Activated T-helper 1 cell treated with anti-CD3 and anti-CD28 coated beads, Interleukin-12 subunit alpha, Interleukin-12 subunit beta, Interleukin-2, Interleukin-4 antibody, amounts not matched to agents 30 ng/mL and 10 ng/mL and 1 ng/mL, durations not matched to agents 14 hours and 24 hours and 36 hours (primary cell): ENCODE measurements at places on chromosomes 3 and 15.

DNA sequence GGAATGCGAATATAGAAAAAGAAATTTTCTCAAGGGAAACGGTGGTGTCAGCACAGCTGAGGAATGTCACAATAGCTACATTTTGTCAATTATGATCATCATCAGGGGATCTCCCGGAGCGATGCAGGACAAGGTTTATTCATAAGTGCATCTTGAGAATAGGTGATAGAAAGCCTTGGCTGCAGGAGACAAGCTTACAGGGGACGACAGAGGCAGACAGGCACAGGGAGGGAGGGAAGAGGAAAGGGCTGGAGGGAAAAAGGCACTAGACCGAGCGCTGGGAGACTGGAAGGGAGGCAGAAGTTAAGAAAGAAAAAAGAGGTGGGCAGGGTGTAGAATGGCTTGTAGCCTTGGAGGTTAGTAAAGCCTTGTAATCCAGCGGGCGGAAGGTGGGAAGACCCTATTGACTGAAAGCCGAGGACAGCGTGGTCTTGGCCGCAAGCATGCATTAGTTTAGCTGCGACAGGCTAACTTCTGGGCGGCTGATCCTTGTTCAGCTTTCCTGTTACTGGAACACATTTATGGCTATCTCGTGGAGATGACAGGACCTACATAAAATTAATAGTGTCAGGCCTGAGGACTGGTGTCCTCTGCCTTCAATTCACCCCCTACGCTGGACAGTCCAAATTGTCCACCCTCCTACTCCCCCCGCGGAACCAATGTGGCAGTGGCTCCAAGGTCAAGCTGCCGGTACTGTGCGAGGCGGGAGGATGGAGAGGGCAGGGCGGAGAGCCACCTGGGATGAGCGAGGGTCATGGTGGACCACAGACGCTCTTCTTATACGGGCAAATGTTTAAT, 1.4 kb upstream of the NECTIN3 start:
- peaks cover 47% of the 10 kb centered on the region for H3K27me3 ChIP-seq
- H3K36me3 ChIP-seq = peaks cover 2% of the 10 kb centered on the region
- no peak for DNase-seq
- H3K4me1 ChIP-seq = peaks cover 28% of the 10 kb centered on the region
- peak overlapping the region; percentile 90 for H3K27ac ChIP-seq

DNA sequence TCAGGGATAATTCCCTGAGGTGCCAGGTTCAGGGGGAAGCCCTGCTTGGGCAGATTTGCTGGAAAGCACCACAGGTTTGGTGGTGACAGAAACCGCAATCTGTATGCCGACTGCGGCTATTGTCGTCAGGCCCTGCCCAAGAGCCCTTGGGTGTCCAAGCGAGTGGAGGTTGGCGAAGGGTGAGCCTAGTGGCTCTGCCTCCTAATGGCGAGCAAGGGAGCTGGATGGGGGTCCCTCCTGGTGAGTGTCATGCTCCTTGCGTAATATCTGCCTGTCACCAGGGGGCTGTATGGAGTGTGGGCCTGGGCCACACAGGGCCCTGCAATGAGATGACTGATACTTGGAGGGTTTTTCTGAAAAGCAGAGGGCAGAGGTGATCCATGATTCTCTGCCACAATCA, 101.6 kb downstream of the EPHB1 start:
- no peak overlapping the region for H3K27ac ChIP-seq
- no peak overlapping the region for H3K4me3 ChIP-seq
- H3K36me3 ChIP-seq = no peaks in the 10 kb centered on the region
- H3K4me1 ChIP-seq = no peaks in the 10 kb centered on the region
- DNase-seq = no peak

- H3K27me3 ChIP-seq = peaks cover 2% of the 10 kb centered on the region
These were observed 152.3 kb upstream of the SNTN start for GRCh38 chr3:63500196-63500595.

- no peaks in the 10 kb centered on the region for H3K4me1 ChIP-seq
- H3K4me3 ChIP-seq = no peak overlapping the region
- H3K36me3 ChIP-seq = no peaks in the 10 kb centered on the region
- no peak overlapping the region for H3K27ac ChIP-seq
These were observed 343.9 kb downstream of the ARRDC4 start for GRCh38 chr15:98304371-98304770.

GRCh38 chr15:49023354-49023753, 22.9 kb downstream of the SECISBP2L start:
- H3K27ac ChIP-seq = peak overlapping the region; percentile 56
- no peak for DNase-seq
- H3K4me3 ChIP-seq = no peak overlapping the region
- peaks cover 17% of the 10 kb centered on the region for H3K4me1 ChIP-seq
- no peaks in the 10 kb centered on the region for H3K27me3 ChIP-seq
- peaks cover 46% of the 10 kb centered on the region for H3K36me3 ChIP-seq

GRCh38 chr15:55823699-55824340, 80.9 kb upstream of the PRTG start:
- H3K27ac ChIP-seq = no peak overlapping the region
- H3K4me3 ChIP-seq = no peak overlapping the region
- no peaks in the 10 kb centered on the region for H3K36me3 ChIP-seq
- peaks cover 10% of the 10 kb centered on the region for H3K4me1 ChIP-seq

DNA sequence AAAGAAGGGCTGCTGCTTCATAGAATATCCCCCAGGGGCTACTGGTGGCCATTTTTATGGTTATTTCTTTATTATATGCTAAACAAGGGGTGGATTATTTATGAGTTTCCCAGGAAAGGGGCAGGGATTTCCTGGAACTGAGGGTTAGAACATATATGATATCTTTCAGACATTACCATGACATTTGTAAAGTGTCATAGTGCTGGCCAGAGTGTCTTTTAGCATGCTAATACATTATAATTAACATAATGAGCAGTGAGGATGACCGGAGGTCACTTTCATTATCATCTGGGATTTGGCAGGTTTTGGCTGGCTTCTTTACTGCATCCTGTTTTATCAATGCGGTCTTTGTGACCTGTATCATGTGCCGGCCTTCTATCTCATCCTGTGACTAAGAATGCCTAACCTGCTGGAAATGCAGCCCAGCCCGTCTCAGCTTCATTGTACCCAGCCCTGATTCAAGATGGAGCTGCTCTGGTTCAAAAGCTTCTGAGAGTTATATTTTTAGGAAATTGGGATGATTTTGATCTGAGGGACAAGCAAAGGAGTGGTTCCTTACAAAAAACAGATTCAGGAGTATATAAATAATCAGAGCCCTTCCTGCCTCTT, 9.1 kb upstream of the ZBTB20 start:
- DNase-seq = no peak
- no peak overlapping the region for H3K27ac ChIP-seq
- H3K36me3 ChIP-seq = no peaks in the 10 kb centered on the region

GRCh38 chr3:171783086-171783485, 27.2 kb downstream of the PLD1 start:
- no peak overlapping the region for H3K4me3 ChIP-seq
- H3K36me3 ChIP-seq = no peaks in the 10 kb centered on the region
- H3K4me1 ChIP-seq = no peaks in the 10 kb centered on the region
- H3K27me3 ChIP-seq = peaks cover 15% of the 10 kb centered on the region
- H3K27ac ChIP-seq = no peak overlapping the region

DNA sequence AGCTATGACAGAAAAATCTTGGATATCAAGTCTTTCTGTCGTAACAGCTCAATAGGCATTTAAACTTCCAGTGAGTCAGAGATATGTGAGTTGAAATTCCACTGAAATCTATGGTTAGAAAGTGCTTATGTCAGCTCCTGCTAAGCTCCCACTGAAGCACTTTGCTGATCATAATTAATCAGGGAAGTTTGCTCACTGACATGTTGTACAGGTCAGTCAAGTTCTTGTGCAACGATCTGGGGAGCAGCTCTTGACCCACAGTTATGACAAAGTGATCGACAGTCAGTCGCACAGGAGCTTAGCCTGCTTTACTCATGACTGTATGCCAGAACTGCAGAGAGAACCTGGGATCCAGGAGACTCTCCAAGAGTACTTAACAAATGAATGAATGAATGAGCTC, 453.5 kb downstream of the SOX2 start:
- DNase-seq = no peak
- H3K36me3 ChIP-seq = no peaks in the 10 kb centered on the region
- no peaks in the 10 kb centered on the region for H3K27me3 ChIP-seq
- H3K27ac ChIP-seq = no peak overlapping the region
- no peaks in the 10 kb centered on the region for H3K4me1 ChIP-seq
- no peak overlapping the region for H3K4me3 ChIP-seq

GRCh38 chr3:62665627-62666437, 209.4 kb downstream of the CADPS start:
- H3K27me3 ChIP-seq = no peaks in the 10 kb centered on the region

DNA sequence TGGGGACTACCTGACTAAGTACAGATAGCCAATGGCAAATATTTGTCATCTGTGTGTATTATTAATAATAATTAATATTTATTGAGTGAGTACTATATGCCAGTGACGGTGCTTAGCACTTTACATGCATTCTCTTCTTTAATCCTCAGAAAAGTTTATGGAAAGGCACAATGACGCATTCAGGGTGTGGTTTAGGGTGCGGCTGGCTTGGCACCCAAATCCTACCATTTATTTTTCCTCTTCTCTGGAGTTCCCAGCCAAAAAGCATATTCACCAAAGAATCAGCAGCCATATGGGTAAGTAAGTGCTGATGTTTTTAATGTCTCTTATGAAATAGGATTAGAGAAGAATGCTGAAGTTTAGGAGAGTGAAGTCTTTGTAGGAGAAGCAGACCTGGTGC, 140.4 kb upstream of the TP63 start:
- H3K36me3 ChIP-seq = no peaks in the 10 kb centered on the region
- DNase-seq = no peak
- no peak overlapping the region for H3K27ac ChIP-seq
